PC-9 (cell line): ENCODE measurements at places on chromosomes 12 and 14.

GRCh38 chr14:100074431-100075100 is 9.3 kb downstream of the EVL start:
- no peak for DNase-seq

GRCh38 chr12:39417916-39418315 is 25.0 kb downstream of the KIF21A start:
- no peak for DNase-seq

GRCh38 chr14:94621358-94622134 is 9.4 kb downstream of the SERPINA3 start:
- no peak for DNase-seq

GRCh38 chr12:69620921-69621320 is 10.2 kb upstream of the LRRC10 start:
- no peak for DNase-seq

GRCh38 chr12:41719214-41719613 is 425.5 kb downstream of the GXYLT1 start:
- no peak for DNase-seq

DNA sequence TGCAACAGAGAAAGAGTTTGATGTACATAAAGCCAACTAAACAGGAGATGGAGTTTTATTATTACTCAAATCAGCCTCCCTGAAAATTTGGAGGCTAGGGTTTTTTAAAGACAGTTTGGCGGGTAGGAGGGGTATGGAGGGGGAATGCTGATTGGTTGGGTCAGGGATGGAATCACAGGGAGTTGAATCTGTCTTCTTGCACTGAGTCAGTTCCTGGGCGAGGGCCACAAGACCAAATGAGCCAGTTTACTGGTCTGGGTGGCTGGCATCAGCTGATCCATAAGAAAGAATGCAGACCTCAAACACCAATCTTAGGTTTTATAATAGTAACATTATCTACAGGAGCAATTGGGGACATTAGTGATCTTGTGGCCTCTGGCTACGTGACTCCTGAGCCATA is 64.9 kb downstream of the RIN3 start:
- DNase-seq, result no peak

- DNase-seq, result peak; percentile 95
Observed at GRCh38 chr12:131860472-131861260, 32.5 kb downstream of the MMP17 start.

DNA sequence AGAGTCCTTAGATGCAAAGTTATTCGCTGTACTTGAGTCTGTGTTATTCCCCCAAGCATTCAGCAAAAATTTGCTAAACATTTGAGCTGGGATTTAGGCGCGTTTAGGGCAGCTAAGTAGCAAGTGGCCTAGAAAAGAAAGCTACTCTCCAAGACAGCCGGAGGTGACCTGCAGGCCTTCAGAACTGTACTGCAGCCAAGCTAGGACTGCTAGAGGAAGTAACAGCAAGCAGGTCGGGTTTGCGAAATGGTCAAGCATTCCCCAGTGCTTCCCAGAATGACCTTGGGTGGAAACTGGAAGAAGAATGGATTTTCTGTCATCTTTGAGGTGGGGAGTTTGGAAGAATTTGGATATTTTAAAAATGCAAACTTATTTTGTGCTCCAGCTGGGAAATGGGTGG is 287.5 kb downstream of the FOXN3 start:
- DNase-seq, result no peak

DNA sequence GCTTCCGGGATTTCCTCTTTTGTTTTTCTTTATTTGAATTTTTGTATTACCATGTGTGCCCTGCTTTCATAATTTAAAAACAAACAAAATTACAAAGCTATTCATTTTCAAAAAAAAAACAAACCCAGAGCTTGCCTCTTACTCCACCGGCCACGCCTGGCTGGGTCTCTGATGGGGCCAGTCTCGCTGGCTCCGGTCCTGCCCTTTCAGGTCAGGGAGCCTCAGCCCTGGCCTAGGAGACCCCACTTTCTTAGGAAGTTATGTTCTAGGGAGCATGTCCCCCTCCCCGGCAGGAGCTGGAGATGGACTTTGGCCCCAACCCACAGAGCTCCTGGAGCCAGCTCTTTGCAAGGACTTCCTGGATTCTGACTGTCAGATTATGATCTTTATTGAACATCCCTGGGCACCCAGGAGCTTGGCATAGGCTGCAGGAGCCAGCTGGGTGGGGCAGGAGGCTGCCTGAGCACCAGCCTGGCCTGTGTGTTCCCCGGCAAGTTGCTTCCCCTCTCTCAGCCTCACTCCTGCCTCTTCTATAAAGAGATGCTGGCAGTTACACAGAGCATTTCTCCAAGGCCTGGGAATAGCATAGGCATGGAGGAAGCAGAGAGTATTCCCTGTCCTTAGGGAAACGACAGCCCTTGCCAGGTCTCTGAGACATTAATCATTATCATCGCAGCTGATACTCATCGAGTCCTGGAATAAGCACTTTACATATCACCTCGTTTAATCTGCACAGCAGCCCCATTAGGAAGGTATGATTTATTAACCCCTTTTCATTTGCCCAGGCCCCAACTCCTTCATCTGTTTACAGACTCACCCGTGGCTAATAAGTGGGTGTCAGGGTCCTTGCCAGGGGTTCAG is 3.5 kb downstream of the DEGS2 start:
- DNase-seq, result no peak

DNA sequence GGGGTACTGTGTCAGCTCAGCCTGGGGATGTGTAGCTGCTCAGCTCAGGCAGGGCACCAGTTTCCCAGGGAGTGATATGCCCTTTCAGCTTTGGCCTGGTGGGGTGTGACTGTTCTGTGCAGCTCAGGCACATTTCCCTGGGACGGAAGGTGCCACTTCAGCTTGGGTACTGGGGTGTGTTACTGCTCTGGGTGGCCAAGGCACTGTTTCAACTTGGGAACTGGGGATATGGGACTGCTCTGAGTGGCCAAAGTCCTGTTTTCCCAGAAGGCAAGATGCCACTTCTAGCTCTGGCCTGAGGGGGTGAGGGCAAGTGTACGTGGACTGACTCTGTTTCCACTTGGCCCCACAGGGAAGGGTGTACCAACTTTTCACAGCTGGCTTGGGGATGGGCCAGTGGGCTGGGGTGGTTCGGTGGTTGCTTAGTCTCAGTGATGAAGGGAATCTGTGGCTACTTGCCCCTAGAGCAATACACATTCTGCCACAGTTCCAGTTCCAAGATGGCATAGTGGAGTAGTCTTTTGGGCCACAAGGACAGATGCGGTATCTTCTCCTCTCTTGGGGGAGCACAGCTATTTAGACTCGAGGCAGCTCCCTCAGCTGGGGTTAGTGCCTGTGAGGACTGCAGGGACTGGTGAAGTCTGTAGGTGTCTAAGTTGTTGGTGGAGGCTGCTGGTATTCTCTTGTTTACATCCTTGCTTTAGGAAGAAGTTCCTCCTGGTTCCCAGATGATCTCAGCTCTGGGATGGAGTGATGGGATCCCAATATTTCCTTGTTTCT is 26.4 kb downstream of the TBC1D15 start:
- no peak for DNase-seq

- DNase-seq, result no peak
Observed at GRCh38 chr12:2180737-2181082, 127.9 kb downstream of the CACNA1C start.

- no peak for DNase-seq
Observed at GRCh38 chr14:77543240-77543551, 44.6 kb upstream of the ISM2 start.

DNA sequence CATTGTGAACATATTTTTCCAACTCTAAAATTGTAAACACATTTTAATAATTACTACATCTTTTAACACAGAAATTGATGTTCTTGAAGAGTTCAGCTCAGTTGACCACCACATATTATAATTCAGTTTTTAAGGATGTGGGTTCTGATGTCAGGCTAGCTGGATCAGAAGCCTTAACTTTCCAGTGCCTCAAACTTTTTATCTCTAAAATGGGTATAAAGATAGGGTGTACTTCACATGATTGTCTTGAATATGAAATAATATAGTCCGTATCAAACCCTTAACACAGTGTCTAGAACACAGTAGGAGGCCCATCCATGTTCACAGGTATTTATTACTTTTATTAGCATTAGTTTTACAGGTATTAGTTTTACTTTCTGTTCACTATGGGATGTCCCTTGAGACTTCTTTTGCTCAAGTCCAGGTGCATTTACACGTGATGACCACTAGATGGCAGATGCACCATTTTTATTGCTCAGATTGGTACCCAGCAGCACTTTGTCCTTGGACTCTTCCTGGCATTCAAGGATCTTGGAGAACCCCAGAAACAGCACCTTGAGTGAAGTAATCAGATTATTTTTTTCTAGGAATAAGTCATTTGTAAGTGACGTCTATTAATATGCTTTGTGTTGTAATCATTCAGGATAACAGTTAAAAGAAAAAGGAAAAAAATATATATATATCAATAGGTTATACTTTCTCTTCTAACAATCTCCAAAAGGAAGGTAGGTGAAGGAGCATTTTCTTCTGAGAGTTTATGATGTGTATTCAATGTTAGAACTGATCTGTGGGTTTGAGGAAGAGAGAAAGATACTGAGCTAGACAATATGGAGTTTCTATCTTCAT is 580.2 kb downstream of the ETNK1 start:
- DNase-seq, result no peak

DNA sequence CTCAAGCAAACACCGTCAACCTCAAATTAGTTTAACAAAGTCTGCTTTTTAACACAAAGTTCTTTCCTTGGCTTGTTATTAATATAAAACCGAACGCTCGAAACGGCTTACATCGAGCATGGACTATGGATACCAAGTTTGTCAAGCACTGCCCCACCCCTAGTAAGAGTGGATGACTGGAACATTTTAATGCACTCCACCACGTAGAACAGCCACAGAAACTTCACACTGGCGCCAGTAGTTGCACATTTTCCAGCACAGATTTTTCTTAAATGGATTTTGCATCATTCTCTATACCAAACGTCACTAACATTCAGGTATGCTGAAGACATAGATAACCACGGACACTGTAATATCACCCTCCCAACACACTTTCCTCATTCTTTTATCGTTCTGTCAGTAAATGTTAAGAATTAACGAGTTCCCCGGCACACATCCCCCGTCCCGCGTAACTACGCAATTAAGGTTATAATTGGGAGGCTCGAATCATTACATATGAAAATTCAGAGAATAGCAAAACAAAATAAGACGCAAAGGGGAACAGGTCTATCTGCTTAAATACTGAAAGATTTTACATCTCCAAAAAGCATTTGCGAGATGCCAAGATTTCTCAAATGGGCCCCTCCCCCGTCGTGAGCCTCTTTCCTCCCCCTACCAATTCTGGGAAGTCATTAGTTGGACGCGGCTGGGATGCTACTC is 990 bp downstream of the FERMT2 start:
- DNase-seq, result no peak

DNA sequence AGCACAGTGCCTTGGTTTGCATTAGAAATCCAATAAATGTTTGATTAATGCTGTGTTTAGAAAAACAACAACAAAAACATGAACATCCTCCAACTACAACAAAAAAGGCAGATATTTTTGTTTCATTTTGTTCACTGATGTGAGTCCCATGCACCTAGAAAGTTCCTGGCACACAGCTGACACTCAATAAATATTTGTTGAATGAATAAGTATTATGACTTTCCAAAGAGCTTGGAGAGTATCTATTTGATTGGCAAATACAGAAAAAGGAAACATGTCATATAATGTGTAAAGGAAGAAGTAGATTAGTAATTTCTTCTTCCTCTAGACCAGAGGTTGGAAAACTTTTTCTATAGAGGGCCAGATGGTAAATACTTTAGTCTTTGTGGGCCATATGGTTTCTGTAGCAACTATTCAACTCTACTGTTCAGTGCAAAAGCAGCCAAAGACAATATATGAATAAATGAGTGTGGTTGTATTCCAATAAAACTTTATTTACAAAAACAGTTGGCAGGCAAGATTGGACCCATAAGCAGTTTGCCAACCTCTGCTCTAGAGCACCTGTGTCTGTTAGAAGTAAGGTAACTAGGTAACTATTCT is 312.3 kb upstream of the DIO2 start:
- no peak for DNase-seq

- DNase-seq, result no peak
Observed at GRCh38 chr14:93855737-93856136, 67.5 kb upstream of the PRIMA1 start.

GRCh38 chr12:51855586-51856428 is 7.3 kb upstream of the FIGNL2 start:
- no peak for DNase-seq

- peak; percentile 66 for DNase-seq
Observed at GRCh38 chr14:105193916-105194782, 13.0 kb upstream of the NUDT14 start.

DNA sequence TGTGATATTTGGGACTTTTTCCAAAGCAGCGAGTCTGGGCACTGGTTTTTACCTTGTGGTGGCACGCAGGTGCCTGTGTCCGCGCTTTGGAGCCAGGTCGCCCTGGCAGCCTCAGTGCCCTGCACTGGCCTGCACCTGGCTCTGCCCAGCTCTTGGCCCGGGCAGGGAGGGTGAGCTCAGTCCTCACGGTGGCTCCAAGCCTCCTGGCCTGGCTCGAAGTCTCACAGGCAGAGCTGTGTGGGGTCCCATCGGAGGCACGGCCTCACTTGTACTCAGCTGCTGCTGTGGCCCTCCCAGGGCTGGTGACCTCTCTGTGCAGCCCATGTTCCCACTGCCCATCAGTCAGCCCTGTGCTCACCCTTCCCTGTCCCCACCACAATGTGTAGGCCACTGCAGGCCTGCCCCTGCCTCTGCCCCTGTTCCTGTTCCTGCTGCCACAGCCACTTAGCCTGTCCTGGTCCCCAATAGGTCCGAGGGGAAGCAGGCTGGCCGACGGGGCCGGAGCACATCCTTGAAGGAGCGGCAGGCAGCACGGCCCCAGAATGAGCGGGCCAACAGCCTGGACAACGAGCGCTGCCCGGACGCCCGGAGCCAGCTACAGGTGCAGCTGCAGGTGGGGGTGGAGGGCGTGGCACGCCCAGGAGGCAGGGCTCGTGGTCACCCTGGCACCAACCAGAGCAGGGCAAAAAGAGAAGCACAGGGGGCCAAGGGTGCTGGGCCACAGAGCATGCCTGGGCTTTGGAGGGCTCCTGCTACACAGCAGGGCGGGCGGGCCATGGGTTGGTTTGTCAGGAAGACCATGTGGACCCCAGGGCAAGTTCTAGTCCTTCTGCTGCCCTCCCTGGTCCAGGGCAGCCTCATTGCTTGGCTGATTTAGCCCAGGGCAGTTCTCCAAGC is 16.6 kb upstream of the TEX22 start:
- DNase-seq, result no peak

GRCh38 chr14:30796707-30797106 is 77.7 kb upstream of the COCH start:
- DNase-seq, result no peak

DNA sequence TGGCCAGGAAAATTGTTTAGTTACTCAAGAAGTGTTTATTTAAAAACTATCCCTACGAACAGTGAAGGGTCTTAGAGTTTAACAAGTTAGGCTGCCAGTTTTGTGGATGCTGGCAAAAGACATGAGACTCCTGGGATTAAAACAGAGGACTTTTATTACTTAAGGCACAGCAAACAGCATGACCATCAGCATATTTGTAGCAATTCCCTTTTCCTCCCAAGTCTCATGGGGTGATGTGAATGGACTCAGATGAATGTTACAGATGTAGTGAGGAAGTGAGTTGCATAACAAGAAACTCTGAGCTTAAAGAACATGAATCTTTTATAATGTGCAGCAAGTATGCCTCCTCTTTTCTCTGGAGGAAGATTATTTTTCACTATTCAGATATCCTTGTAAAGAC is 695.8 kb downstream of the RPS29 start:
- no peak for DNase-seq

GRCh38 chr12:27474344-27474743 is 27.8 kb downstream of the SMCO2 start:
- DNase-seq, result no peak
